ENCODE measurements at places on chromosomes 3 and 15. TPM values are rescaled to one million over a fixed set of nuclear protein-coding genes. Genes with fewer than 3 reads are reported as not detected.

- H3K36me3 ChIP-seq: no peaks in the 10 kb centered on the region
- no peak overlapping the region for H3K27ac ChIP-seq
- peaks cover 79% of the 10 kb centered on the region for H3K4me1 ChIP-seq
- no peak for DNase-seq
- no peak overlapping the region for H3K4me3 ChIP-seq
Measured at GRCh38 chr3:152279479-152279878, 10.8 kb downstream of the MBNL1 start.

P2RY13 gene
- total RNA-seq: not detected

TTLL13 gene
- total RNA-seq: not detected

- 0 out of 2 replicates have a peak, but pooled peaks cover 8% of the 10 kb centered on the region for H3K4me1 ChIP-seq
- no peak for DNase-seq
- no peaks in the 10 kb centered on the region for H3K36me3 ChIP-seq
- H3K27me3 ChIP-seq: no peaks in the 10 kb centered on the region
- H3K27ac ChIP-seq: no peak overlapping the region
- no peak overlapping the region for H3K4me3 ChIP-seq
Measured at GRCh38 chr3:132001999-132002398, 32.8 kb downstream of the CPNE4 start.

PLA1A gene
- not detected for total RNA-seq

OIP5 gene
- 7.3 TPM for total RNA-seq

SERPINI2 gene
- not detected for total RNA-seq

COL6A6 gene
- not detected for total RNA-seq

LRRIQ4 gene
- total RNA-seq: not detected
